ENCODE measurements at places on chromosomes 6 and 20.

DNA sequence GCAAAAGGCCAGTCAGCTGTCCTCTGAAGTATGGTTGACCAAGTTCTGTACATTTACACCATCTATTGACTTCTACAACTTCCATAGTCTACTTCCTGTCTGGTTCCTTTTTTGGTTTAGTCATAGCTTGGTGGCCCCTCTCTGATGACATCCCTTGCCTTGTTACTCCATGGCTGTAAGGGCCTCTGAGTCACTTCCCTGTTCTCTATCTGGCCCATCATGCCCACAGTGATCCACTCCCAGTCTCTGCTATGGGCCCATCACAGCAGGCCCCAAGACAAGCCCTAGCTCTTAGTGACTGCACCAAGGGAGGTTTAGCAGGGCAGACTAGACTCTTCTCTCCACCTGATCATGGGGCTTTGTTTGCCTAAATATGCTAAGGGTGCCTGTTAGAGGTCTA lies 441.6 kb downstream of the HACE1 start:
- no peak for DNase-seq

GRCh38 chr6:69022993-69023392 lies 387.9 kb downstream of the ADGRB3 start:
- no peak for DNase-seq

GRCh38 chr20:37345339-37346235 lies at the start of gene SRC:
TSS of gene SRC (plus strand) at chr20:37346140. CDS start at chr20:37384154, 38,014 bp downstream.
- peak; percentile 32 for DNase-seq

GRCh38 chr6:52136055-52136454 lies 48.6 kb upstream of the PKHD1 start:
- DNase-seq, result no peak

DNA sequence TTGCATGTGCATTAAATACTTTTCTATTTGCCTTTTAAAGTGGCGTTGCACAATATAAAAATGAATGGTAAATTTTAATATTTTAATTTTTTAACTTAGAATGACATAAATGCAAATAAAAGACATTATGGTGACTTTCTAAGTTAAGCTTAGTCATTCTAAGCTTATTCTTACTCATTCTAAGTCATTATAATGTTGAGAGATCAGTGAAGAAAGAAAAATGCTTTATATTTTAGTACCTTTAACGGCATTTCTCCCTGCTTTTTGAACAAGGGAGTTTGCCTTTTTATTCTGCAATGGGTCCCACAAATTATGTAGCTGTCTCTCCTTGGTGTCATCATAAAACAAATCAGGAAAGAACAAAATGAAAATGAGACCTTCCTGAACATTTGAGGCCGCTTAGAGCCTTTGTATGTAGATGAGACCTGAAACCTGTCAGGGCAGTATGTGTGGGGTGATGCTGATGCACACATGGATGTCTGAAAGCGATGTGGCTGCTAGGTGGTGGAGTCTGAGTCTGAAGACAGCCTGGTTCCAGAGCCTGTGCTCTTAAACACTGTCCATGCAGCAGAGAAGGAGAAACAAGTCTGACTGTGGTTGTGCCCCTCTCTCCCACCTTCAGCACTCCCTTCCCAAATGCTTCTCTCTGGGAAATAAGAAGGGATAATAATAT lies 158.0 kb downstream of the PHF3 start:
- no peak for DNase-seq
